ENCODE measurements at places on chromosomes 4 and X.

DNA sequence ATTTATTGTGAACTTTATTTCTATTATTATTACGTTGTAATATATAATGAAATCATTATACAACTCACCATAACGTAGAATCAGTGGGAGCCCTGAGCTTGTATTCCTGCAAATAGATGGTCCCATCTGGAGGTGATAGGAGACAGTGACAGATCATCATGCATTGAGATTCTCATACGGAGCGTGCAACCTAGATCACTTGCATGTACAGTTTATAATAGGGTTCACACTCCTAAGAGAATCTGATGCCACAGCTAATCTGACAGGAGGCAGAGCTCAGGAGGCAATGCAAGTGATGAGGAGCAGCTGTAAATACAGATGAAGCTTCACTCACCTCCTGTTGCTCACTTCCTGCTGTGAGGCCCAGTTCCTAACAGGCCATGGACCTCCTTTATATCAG is 2170.2 kb downstream of the PCDH7 start:
- no peak for DNase-seq

DNA sequence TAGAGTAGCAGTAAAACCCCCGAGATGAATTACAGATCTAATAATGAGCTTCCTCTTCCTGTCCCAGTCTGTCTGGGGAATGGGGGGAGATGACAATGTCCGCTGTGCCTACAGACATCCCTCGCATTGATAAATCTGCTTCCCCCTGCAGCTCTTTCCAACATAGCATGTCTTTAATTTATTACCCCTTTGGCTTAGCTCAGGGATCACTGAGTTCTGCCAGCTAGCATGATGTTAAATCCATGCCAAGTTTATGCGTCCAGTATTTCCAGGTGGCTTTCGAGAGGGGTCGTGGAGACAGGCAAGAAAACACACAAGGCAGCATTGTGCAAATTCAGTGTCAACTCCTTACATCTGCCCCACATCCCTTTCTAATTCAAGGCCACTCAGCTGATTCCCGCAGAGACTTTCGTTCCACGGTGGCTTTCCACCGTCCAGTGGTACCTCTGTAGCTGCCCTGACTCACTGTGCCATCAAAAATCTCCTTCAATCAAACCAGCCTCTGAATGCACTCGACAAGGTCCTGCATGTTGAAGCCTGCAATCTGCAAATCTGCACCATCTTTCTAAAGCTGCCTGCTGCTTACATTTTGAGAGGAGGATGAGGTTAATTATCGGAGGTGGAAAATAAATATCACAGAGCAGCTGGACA is 75.1 kb downstream of the MXRA5 start:
- no peak for DNase-seq

DNA sequence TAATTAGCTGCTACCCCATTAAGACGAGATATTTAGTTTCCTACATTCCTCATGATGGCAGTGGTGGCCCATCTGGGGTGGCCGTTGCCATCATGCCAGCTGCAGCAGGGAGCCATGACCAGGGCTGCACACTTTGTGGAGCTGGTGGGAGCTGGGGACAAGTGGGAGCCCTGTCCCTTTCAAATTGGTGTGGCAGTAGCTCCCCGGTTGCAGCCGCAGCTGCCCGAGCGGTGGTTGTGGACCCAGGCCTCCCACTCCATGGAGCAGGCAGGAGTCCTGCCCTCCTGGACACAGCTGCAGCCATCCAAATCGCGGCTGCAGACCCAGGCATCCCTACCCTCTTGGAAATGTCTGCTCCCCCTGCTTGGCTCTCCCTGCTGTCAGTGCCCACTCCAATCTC is 9.3 kb upstream of the SYTL5 start:
- no peak for DNase-seq

- DNase-seq = no peak
These were observed 35.4 kb downstream of the FABP2 start for GRCh38 chr4:119286377-119287002.

DNA sequence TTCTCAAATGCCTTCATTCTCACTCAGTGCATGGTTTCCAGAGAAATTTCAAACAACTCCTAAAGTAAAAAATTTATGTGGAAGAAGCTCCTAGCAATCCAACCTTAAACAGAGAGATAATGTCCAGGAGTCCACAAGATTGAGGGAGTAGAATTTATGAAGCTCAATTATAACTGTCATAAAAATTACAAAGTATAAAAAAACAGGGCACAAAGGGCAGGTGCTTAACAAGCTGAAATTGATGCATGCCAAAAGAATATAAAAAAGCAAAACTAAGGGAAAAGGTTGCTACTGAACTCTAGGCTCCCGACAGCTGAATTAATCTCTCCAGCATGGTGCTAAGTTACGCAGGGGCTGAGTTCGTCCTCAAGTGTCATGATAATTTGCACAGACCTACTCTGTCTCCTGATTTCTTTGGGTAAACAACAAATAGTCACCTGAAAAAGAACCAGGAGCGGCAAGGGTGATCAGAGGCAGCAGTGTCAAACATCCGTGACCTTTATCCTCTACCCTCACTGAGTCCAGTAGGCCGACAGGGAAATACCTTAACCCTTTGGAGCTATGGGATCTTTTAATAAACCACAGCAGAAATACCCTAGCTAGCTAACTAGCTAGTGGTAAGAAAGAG is 47.2 kb upstream of the RELL1 start:
- no peak for DNase-seq

DNA sequence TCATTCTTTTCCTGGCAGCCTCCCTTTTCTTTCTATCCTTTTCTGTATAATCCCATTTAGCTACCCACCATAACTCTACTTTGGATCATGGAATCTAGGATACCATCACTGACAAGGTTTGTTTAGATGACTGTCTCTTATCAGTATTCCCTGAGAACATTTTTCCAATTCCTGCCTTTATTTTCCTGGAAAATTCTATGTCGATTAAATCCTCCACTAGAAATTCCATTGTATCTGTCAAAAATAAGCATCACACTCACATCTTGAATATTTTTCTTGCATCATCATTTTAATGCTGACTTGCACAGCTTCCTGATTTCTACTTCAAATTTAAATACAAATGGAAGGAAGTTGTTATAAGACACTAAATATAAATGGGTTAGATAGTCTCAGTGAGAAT is 20.2 kb downstream of the TRIM2 start:
- DNase-seq = no peak

DNA sequence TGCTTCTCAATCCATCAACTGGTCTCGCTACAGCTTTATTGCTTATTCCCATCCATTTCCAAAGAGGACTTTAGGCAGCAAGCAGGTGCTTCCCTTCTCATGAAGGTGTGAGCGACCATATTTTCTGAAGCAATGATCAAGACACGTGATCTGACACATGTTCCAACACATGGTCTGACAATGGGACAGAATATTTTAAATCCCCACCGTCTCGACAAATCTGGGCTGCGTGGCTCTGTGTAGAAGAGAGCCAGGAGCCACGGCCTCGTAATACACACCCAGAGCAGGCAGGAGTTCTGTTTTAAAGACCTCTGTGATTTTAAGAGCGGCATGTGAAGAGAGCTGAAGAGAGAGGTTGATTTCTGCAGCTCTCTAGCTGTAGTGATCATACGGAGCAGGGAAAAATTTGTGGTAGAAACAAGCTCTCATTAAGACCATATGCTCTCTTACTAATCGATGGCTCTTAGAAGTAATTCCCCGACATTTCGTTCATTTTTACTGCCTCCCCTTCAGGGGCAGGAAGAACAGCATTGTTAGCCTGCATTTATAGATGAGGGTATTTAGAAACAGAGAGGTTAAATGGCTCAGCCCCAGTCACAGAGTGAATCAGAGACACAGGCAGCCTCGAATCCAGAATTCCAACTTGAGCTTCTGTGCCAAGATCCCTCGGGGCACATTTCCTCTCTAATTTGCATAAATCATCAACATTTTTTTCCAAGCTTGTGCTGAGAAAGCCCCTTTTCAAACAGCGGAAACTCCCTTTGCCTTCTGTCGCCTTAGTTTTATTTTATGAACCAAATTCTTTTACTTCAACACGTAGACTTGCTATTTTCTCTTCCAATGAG is 91.0 kb upstream of the BCOR start:
- no peak for DNase-seq

GRCh38 chr4:56787380-56787779 is 34.1 kb downstream of the SPINK2 start:
- DNase-seq = no peak

DNA sequence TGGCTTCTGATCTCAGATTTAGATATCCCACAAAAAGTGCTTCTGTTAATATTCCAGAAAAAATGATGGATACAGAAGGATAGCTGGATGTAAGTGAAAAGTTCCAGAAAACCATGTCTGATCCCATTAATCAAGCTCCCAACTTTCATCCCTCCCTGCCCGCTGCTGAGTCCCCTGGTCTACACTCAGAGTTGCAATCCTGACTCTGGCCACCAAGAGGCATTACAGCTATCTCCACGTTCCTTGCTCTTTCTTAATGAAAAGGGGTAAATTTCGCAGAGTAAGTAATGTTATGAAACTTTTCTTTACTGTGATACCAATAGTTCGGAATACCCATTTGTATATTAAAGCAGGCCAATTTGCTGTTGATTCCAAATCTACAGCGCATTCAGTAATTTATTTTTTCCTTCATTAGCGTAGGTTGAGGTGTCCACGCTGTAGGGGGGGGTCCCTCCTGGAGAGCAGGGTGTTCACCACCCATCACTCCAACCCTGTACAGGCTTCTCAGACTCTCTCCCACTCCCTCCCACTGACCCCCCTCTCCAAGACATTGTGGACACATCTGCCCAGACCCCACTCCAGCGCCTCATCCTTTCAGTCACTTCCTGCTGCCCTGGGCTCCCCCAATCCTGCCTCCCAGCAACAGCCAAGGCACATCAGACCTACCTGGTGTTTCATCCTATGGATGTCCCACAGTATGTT is 55.1 kb downstream of the RAB40A start:
- DNase-seq = no peak

GRCh38 chrX:69088171-69088938 is 76.9 kb downstream of the PJA1 start:
- DNase-seq = no peak

- no peak for DNase-seq
These were observed 119.0 kb upstream of the BMP3 start for GRCh38 chr4:80911458-80911857.

DNA sequence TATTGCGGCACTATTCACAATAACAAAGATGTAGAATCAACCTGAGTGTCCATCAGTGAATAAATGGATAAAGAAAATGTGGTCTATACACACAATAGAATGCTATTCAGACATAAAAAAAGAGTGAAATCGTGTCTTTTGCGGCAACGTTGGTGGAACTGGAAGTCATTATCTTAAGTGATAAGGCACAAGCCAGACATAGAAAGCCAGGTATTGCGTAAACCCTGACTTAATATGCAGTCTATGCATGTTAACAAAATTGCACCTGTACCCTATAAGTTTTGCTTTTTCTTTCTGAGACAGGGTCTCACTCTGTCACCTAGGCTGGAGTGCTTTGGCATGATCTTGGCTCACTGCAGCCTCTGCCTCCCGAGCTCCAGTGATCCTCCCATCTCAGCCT is 28.6 kb downstream of the KIAA0232 start:
- DNase-seq = no peak

DNA sequence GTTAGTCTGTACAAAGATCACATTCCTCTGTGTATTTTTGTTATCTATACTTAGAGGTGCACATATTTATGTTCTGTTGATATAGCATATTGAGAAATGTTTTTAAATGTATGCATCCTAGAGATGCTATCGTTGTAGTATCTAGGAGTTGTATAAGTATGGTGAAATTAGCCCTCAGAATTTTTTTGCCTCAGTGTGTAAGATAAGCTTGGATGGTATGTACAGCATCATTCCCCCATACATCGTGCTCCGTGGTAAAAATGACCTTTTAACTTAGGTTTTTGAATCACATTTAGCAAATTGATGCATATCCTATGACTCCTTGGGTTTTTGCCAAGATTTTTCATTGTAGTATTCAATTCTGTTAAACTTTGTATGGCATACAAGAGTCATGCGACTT is 113.5 kb downstream of the RPA4 start:
- DNase-seq = no peak

DNA sequence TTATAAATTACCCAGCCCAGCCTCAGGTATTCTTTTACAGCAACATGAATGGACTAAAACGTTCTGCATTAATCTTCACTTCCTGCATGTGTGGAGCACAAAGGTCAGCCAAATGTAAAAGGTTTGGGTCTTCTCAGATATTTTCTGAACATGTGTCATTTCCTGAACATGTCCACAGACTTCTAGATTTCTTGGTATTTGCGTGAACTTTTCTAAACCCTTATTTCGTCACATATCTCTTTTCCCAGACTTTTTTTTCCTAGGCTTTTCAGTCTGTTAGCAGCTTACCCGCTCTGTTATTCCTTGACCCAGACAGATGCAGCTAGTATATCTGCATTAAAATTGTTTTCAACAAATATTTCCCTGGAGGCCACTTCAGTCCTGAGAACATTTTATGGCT is 57.3 kb upstream of the USP51 start:
- no peak for DNase-seq

GRCh38 chr4:55571806-55572205 is 20.2 kb downstream of the PDCL2 start:
- no peak for DNase-seq

DNA sequence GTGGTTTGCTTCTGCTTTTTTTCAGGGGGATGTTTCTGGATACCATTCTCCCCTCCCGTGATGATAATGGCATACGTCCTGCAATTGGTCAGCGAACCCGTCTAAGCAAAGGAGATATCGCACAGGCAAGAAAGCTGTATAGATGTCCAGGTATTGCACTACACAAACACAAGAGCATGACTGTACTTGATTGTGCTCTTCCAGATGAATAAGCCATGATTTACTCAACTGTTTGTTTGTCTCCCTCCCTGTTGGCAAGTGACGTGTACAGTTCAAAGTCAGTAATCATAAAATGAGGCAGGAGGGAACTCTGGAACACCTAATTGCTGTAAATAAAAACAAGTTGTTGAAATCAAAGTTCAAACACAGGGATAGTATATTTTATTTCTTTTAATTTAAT is 141.4 kb downstream of the TLL1 start:
- no peak for DNase-seq

GRCh38 chr4:75634281-75634680 is 4.0 kb upstream of the CDKL2 start:
- DNase-seq = no peak

GRCh38 chr4:128876200-128876599 is 66.7 kb downstream of the JADE1 start:
- DNase-seq = no peak

DNA sequence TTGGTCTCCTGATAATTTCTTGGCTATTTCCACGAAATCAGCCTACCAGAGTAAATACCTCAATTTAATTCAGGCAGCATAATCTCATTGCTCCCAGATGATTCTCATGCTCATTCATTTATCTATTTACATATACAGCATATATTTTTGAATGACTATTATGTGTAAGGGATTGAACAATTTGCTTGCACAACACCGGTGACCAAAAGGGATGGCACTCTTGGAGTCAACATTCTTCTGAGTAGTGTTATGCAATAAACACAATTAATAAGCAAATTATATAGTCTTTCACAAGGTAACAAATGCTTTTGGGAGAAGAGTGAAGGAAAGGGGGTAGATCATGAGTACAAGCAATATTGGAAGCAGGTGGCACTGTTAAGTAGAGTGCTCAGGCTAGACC is 1015.3 kb downstream of the ARAP2 start:
- DNase-seq = no peak

Data from ureter (tissue), 1 donor.